ENCODE measurements at places on chromosomes 2 and 18. TPM values are rescaled to one million over a fixed set of nuclear protein-coding genes. Genes with fewer than 3 reads are reported as not detected.
A peak's percentile ranks its signal among the peaks of the same experiment; 100 is the strongest.

DNA sequence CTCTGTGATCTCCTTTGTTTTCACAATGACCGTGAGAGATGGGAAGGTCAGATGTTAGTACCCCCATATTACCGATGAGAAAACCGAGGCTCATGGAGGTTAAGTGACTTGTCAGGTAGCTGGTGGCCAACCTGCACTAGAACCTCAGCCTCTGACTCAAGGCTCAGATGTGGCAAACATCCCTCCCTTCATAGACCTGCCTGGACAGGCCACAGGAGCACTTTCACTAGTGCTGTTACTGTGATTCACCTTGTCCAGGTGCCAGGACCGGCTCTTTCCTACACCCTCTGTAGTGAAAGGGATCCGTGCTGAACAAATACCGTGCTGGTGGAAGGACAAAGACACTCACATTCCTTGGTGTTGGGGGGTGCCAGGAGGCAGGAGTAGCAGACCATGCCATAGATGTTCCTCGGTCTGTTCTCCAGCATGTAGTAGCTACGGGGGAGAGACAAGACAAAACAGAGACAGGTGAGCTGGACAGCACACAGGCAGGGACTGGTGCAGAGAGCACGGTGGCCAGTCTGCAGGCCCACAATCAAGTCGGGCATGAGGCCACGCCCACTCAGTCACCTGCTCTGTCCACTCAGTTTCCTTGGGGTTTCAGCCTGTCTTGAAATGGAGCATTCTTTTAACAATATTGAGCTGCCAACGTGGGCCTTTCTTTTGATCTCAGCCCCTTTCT lies 65.9 kb downstream of the EDAR start:
- no peak for DNase-seq

DNA sequence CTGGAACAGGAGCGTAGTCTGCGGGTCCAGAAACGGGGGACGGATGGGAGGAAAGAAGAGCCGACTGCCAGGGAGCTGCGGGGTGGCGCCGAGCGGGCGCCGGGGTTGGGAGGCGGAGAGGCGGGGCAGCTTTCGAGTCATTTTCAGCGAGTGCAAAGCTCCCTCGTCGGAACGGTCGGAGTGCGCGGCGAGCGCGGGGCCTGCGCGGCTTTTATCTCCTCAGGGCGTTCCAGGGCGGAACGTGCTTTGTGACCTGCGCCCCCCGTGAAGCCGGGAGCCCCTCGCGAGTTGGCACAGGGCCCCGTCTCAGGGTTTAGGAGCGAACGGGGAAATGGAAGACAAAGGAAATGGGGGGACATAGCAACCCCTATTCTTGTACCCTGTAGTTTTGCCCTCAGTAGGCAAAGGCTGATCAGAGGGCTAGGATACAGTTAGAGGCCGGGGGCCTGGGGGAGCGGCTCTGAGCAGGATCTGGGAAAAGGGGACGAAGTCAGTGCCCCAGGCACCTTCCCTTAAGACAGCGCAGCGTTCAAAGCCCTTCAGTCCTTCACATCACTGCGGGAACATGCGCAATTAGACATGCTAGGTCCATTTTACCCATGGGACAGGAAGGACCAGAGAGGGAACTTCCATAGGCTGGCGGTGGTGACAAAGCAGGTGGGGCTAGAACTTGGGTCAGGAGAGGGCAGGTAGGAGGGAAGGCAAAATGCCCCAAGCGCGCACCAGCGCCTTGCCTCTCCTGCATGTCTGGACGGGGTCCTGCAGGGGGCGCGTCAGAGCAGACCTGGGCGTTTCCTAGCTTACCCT lies 60.1 kb upstream of the IL1RL1 start:
- peak; percentile 67 for DNase-seq

Gene STRADB
- total RNA-seq, result 17.0 TPM

DNA sequence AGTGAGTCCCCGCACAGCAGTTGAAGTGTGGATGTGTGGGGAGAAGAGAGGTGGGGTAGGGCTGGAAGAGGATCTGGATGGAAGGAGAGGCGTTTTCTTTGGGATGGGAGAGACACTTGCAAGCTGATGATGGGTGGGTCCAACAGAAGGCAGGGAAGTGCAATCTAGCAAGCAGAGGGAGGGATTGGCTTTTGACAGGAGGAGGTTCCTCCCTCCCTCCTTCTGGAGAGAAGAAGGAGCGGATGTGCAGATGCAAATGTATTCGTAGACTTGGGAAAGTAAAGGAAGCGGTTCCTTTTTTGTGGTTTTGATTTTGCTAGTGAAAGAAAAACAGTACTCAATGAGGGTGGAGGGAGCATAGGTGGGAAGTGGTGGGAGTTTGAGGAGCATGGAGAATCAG lies 48.9 kb downstream of the LAMA3 start:
- no peak for DNase-seq
